Right atrium auricular region (tissue), 2 donors: ENCODE measurements at places on chromosomes 2 and 18. TPM values are rescaled to one million over a fixed set of nuclear protein-coding genes. Genes with fewer than 3 reads are reported as not detected.

Gene RNF125
- 5.6 TPM for total RNA-seq

Gene THSD7B
- total RNA-seq, result 0.07 TPM

DNA sequence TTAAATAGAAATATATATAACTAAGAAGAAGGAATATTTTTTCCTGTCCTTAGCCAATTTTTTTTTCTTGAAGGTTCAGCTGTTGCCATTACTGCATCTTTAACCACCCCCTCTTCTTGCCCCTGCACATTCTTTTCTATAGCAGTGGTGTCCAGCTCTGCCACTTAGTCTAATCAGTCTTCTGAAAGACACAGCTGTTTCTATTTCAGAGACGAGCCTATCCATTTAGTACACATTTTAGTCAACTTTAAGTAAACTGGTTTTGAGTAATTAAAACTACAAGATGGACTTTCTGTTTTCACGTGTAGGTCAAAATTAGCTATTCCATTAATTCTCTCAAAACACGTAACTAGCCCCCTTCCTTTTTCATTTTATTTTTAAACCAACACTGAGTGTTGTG is 21.0 kb downstream of the SPOPL start:
- DNase-seq, result no peak

GRCh38 chr18:43077510-43078308 is 37.8 kb downstream of the RIT2 start:
- DNase-seq, result no peak
